ENCODE measurements at places on chromosomes 4 and X.

DNA sequence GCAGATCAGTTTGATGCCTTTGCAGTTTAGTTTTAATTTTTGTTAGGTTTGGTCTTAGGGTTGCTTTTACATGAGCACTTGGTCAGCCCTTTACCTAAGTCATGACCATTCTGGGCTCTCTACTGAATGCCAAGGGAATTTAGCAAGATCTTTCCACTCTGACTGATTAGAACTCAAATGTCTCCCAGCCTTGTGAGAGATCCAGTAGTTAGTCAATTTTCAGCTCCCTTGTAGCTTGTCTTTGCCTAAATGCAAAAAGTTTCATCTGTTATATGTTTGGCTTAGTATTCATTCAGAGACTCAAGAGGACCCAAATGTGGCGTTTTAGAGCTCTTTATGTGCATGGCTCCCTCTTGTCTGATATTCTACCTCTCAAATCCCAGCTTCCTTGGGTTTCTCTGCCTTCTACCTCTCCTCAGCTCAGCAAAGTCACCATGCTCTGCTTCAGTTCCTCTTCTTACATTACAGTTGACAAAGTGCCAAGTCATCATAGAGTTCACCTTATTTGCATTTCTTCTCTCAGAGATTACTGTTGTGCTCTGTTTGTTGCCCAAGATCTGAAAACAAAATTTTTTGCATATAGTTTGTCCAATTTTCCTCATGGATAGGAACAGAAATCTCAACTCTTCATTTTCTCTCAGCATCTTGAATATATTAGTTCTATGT, 17.5 kb upstream of the JAKMIP1 start:
- DNase-seq = no peak

- no peak for DNase-seq
Observed at GRCh38 chr4:7703688-7704087, 236.0 kb downstream of the AFAP1 start.

- no peak for DNase-seq
Observed at GRCh38 chr4:118307643-118308042, 45.2 kb downstream of the PRSS12 start.

DNA sequence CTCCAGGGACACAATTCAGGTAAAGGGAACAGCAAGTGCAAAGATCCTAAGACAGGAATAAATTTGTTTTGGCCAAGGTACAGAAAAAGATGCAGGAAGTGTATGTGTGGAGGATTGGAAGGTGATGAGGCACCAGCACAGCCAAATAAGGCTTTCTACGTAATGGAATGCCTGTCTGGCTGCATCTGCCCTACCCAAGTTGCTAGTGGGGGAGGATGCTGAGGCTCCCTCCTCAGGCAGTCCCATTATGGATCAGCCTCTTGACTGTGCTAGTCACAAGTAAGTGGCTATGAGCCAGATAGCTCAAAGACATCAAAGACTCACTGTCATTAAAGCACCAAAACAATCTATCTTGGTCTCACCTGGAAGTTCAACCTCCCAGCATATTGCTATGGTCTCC, 300.9 kb upstream of the FAT4 start:
- DNase-seq = no peak

- DNase-seq = no peak
Observed at GRCh38 chrX:25295466-25295865, 279.7 kb upstream of the ARX start.

DNA sequence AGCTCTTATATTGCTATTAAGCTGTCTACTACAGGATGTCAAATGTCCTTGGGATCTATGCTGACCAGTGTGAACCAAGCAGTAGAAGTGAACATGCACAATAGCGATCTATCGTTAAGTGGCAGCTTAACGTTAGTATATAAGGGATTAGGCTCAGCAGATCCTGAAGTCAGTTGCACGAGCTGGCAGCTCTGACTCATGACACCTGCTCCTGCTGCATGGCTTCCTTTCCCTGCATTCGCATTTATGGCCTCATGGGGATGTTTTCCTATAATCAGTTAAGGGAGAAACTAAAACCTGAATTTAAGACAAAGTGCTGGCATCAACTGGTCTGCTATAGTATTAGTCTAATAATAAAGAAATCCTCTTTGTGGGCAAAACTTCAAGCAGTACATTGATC, 12.7 kb upstream of the MCUB start:
- DNase-seq = no peak

- DNase-seq = no peak
Observed at GRCh38 chr4:54498661-54499111, 159.1 kb upstream of the KIT start.

- DNase-seq = no peak
Observed at GRCh38 chrX:98068024-98068580, 1184.4 kb downstream of the RPA4 start.

DNA sequence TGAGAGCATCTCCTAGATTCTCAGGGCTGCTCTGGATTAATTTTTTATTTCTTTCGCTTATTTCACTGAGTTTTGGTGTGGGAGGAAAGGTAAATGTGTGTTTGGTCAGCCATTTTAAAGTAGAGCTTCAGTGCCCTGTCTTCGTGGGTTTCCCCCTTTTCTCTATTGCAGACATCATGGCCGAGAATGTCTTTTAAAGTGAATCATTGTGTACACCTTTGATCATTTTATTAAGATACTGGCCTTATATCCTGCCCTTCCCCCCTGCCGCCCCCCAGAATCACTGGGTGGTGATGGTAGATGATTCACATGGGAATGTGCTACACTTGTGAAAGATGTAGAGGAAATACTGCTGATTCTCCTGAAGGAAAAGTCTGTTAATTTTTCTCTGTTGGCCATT, 23.8 kb downstream of the CDKL5 start:
- no peak for DNase-seq

- DNase-seq = no peak
Observed at GRCh38 chr4:27702730-27703431, 842.2 kb downstream of the STIM2 start.

- no peak for DNase-seq
Observed at GRCh38 chrX:13126775-13127174, 82.4 kb upstream of the FAM9C start.

GRCh38 chr4:104413487-104413886, 81.2 kb downstream of the CXXC4 start:
- no peak for DNase-seq

DNA sequence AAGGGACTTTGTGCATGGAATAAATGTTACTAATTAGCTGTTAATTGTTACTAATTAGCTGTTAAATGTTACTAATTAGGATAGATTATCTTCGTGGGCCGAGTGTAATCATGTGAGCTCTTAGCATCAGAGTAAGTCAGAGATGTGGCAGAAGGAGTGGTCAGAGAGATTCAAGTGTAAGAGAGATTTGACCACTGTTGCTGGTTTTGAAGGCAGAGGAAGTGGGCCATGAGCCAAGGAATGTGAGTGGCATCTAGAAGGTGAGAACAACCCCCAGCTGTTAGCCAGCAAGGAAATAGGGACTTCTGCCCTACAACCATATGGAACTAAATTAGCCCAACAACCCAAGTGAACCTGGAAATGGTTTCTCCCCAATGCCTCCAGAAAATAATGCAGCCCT, 28.2 kb downstream of the ODAPH start:
- no peak for DNase-seq

- no peak for DNase-seq
Observed at GRCh38 chr4:163582703-163583102, 88.2 kb downstream of the TMA16 start.

- no peak for DNase-seq
Observed at GRCh38 chr4:39464886-39465501, 6.1 kb downstream of the LIAS start.

DNA sequence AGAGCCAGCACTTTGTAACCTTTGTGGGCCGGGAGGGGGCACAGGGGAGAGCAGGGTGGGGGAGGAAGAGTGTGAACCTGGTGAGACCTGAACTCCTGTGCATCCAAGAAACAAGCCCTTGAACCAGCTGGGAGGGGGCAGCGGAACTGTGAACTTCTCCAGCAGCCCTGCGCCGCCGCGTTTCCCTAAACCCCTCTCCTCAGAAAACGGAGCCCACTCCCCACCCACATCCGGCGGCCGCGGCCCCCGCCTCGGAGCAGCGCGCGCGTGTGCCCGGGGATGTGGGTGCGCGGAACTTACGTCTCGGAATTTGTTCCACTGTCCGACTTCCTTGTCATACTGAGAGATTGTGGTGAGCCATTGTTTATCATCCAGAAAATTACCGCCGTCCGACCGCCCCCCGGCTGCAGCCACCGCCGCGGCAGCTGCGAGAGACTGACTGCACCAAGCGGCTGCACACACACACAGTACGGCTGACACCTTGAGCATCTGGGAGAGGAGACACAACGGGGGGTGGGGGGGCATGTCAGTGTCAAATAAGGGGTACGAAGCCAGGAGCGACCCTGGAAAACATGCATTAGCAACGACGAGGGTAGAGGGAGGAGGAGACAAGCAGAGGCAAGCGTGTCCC, 494 bp downstream of the SPOCK3 start:
- peak; percentile 62 for DNase-seq

GRCh38 chr4:25180524-25181131, 20.4 kb upstream of the SEPSECS start:
- no peak for DNase-seq

DNA sequence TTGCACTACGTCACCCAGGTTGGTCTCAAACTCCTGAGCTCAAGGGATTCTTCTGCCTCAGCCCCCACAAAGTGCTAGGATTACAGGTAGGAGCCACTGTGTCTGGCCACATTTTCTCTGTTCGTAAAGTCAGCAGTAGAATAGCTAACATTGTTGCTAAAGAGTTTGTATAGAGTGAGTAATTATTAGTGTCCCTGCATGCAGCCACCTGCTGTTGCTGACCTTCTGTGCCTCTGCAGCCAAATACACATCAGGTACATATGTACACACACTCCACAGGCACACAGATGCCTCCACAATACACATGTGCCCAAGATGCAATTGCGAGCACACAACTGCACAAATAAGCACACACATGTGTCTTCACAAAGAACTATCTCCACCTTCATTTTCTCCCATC, 10.9 kb downstream of the DRD5 start:
- no peak for DNase-seq

DNA sequence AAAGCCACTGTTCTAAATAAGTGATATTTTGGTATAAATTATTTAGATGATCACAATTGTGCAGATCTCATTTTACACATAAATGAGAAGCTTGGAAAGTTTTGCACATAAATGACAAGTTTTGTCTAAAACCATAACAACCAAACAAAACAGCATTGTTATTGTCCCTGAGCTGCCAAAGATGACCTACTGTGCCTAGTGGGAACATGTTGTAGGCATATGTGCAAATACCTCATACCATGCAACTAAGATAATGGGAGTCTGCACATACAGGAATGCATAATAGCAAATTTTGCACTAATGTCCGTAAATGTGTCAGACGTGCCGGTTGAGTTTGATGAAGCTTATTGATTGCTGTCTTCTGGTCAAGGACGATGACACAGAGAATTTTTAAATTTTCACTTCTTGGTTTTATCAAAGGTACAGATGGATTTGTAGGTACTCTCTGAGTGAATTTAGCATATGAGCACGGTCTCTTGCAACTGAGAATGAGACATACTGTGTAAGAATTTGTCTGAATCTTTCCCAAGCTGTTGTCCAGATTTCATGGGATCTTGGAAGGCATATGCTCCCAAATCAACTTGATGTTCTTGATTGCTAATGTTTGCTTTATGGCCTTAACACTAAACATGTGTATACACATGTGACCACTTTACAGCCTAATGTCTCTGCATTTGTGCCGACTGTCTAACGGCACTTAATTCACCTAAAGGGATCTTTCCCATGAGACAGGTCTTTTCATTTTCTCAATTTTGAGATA, 1133.5 kb downstream of the FAT4 start:
- peak; percentile 21 for DNase-seq

- DNase-seq = no peak
Observed at GRCh38 chr4:106080376-106080775, 185.1 kb downstream of the NPNT start.

GRCh38 chr4:4693258-4693657, 151.4 kb upstream of the STX18 start:
- no peak for DNase-seq

DNA sequence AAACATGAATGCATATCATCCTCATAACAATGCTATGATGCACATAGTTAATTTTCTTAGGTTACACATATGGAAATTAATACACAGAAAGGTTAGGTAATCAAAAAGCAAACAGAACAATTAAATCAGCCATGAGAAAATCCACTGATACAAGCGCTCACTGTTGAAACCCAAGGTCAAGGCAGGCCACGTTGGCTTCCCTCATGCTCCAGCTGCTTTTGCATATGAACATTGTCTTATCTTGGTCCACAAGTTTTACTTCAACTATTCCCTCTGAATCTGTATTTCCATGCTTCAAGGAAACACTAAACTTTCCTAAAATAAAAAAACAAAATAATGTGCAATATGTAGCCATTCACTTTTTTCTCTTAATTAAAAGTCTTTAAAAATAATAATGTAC, 34.5 kb upstream of the PLA2G12A start:
- no peak for DNase-seq

GRCh38 chrX:110425222-110426154, 66.8 kb downstream of the RTL9 start:
- no peak for DNase-seq

GRCh38 chr4:70815370-70815769, 24.3 kb downstream of the GRSF1 start:
- no peak for DNase-seq

- no peak for DNase-seq
Observed at GRCh38 chr4:105594099-105595010, 41.9 kb downstream of the ARHGEF38 start.

GRCh38 chr4:169100670-169101101, 90.6 kb upstream of the CBR4 start:
- no peak for DNase-seq

GRCh38 chrX:17967888-17968287, 106.8 kb upstream of the RAI2 start:
- no peak for DNase-seq

GRCh38 chr4:2064276-2064991, 5.3 kb downstream of the NAT8L start:
- DNase-seq = no peak

GRCh38 chr4:71533121-71533520, 194.3 kb downstream of the SLC4A4 start:
- no peak for DNase-seq

- DNase-seq = peak; percentile 79
Observed at GRCh38 chrX:54920610-54921426, at the start of gene TRO. Gene TRO, plus strand, starts transcription at chrX:54920824. Its CDS starts 1,423 bp downstream, at chrX:54922247.

DNA sequence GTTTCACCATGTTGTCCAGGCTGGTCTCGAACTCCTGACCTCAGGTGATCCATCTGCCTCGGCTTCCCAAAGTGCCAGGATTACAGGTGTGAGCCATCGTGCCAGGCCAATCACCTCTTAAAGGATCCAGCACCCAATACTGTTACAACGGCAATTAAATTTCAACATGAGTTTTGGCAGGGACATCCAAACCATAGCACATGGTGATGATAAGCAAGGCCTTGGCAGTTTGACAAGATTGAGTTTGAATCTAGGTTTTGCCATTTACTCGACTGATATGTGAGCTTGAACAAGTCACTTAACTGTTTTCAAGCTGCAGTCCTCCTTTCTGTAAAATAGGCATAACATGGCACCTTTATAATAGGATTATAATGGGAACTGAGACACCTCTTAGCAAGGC, 84.1 kb downstream of the GPR82 start:
- no peak for DNase-seq

DNA sequence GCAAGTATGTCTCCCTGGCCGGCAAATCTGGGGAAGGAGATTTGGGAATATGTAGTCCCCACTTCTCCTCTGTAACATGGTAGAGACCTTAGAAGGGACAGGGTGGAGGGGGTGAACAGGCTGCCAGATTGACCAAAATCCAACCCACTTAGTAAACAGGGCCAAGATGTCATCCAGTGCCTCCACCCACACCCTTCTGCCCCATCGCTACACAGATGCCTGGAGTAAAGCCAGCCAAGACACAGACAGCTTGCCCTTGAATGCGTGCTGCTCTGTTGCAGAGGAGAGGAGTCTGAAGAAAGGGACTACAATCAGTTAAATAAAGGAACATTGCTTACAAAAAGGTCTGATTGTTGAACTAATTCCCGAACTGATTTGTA, 160.1 kb upstream of the LDB2 start:
- no peak for DNase-seq

All from spinal cord (tissue), 10 donors.